ENCODE measurements at places on chromosomes 2 and 18.

- no peak overlapping the region for H3K4me3 ChIP-seq
- no peaks in the 10 kb centered on the region for H3K36me3 ChIP-seq
- H3K27ac ChIP-seq: no peak overlapping the region
- DNase-seq: no peak
Observed at GRCh38 chr2:160209516-160209856, 9.4 kb upstream of the ITGB6 start.

GRCh38 chr2:107412981-107413380 lies 413.7 kb upstream of the RGPD4 start:
- H3K36me3 ChIP-seq: no peaks in the 10 kb centered on the region
- DNase-seq: no peak
- no peaks in the 10 kb centered on the region for H3K27me3 ChIP-seq
- no peak overlapping the region for H3K27ac ChIP-seq
- H3K4me3 ChIP-seq: no peak overlapping the region

GRCh38 chr18:21739604-21740537 lies 721 bp upstream of the MIB1 start:
- peaks cover 4% of the 10 kb centered on the region for H3K36me3 ChIP-seq
- peak overlapping the region; percentile 93 for H3K4me3 ChIP-seq
- no peaks in the 10 kb centered on the region for H3K27me3 ChIP-seq
- no peak for DNase-seq

DNA sequence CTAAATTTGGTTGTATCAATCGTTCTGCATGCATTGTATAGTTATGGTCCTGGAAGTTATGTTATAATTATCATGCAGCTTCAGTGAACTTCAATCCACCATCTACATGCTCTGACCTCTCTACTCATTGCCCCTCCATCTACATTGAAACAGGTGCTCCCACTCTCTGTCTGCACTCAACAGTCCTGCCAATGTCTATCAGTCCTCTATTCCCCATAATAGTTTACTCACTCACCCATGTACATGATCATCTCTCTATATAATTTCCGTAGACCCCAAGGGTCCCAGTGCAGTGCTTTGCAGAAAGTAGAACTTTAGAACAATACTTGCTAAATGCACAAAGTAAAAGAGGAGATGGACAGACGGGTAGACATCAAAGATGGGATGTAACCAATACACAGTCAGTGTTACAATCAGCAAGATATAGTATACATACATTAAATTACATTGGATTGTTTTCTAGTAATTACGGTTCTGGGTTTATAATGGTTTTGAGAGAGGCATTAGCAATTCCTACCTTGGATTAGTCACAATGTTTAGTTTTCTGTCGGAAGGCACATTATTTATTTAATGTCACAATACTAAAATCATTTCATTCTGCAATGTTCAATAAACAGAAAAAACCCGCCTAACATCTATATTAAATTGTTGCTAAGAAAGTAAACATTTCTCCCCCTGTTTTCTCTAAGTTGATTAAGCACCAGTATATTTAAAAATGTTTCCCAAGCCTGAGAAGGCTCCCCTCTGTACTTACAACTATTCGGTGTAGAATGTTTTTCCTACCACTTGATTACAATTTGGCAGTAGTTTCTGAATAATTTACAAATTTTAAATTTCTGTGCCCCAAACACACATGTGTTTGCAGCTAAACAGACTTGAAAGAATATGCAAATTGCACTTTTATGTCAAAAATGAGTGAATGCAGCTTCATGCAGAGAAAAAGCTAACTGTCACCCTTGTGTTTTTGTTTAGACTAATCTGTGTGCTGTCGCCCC lies 94.4 kb upstream of the SIX2 start:
- no peak overlapping the region for H3K27ac ChIP-seq
- H3K36me3 ChIP-seq: no peaks in the 10 kb centered on the region
- H3K4me3 ChIP-seq: no peak overlapping the region
- H3K4me1 ChIP-seq: peaks cover 4% of the 10 kb centered on the region

GRCh38 chr18:65298422-65298821 lies 452.4 kb upstream of the CDH7 start:
- DNase-seq: no peak
- H3K27me3 ChIP-seq: no peaks in the 10 kb centered on the region
- H3K4me3 ChIP-seq: no peak overlapping the region
- H3K27ac ChIP-seq: no peak overlapping the region

GRCh38 chr2:39516347-39517101 lies 79.4 kb upstream of the MAP4K3 start:
- no peak for DNase-seq
- H3K36me3 ChIP-seq: peaks cover 7% of the 10 kb centered on the region
- H3K4me1 ChIP-seq: peaks cover 48% of the 10 kb centered on the region

DNA sequence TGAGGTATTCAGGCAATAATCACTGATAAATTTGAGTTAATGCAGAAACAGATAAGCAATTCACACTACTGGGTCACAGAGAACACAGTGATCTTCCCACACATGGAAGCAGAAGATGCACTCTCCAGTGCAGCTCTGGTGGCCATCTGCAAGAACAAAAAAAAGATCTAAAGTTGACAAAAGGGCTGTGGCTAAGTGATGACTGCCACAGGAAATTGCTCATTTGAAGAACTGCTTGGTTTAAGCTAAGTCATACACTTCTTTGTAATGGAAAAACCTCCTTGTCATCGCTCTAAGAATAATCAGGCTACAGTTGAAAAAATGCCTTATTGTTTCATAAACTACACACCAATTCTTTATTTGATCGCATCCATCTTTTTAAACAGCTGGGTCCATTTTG lies 115.1 kb downstream of the DTNB start:
- peak overlapping the region; percentile 3 for H3K4me3 ChIP-seq
- peaks cover 64% of the 10 kb centered on the region for H3K4me1 ChIP-seq
- H3K27me3 ChIP-seq: no peaks in the 10 kb centered on the region
- H3K36me3 ChIP-seq: peaks cover 8% of the 10 kb centered on the region
- peak overlapping the region; percentile 66 for H3K27ac ChIP-seq

DNA sequence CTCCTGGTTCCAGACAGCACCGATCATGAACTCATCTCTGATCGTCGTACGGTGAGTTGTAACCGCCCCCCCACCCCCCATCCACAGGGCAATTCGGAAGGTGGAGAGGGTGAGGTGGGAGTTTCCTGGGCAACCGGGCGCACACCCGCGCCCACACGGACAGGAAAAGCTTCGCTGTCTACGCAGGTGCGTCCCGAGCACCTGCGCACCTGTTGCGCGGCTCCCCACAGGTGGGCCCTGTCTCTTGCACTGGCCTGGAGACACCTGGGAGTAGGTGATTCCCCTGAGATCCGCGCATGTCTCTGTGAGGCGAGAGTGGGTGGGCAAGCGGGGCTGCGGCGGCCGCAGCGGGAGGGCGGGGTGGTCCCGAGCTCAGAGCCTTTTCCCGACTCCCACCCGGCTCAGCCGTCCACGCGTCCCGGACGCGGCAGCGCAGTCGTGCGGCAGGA lies 459 bp upstream of the ATP6V1C2 start:
- peak overlapping the region; percentile 45 for H3K4me3 ChIP-seq
- DNase-seq: no peak
- H3K27ac ChIP-seq: no peak overlapping the region
- no peaks in the 10 kb centered on the region for H3K36me3 ChIP-seq
- H3K4me1 ChIP-seq: peaks cover 6% of the 10 kb centered on the region
- peaks cover 51% of the 10 kb centered on the region for H3K27me3 ChIP-seq

DNA sequence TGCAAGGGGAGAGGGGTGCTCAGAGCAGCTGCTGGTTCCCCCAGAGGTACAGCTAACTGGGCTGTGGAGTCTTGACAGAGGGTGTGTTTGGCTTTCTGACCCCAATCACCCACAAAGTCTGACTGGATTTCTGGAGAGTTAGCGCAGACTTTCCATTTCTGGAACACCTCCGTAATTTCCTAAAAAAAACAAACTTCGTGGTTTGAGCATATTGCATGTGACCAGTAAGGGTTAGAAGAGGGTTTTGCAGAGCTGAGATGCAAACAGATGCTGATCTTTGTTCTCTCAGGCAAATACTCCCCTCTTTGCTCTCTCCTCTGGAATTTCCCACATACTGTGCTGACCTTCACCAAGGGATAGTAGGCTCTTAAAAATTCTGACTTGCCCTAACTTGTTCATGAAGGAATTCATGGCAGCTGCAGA lies 44.5 kb upstream of the TMEM247 start:
- H3K4me3 ChIP-seq: no peak overlapping the region
- no peak overlapping the region for H3K27ac ChIP-seq
- no peak for DNase-seq

DNA sequence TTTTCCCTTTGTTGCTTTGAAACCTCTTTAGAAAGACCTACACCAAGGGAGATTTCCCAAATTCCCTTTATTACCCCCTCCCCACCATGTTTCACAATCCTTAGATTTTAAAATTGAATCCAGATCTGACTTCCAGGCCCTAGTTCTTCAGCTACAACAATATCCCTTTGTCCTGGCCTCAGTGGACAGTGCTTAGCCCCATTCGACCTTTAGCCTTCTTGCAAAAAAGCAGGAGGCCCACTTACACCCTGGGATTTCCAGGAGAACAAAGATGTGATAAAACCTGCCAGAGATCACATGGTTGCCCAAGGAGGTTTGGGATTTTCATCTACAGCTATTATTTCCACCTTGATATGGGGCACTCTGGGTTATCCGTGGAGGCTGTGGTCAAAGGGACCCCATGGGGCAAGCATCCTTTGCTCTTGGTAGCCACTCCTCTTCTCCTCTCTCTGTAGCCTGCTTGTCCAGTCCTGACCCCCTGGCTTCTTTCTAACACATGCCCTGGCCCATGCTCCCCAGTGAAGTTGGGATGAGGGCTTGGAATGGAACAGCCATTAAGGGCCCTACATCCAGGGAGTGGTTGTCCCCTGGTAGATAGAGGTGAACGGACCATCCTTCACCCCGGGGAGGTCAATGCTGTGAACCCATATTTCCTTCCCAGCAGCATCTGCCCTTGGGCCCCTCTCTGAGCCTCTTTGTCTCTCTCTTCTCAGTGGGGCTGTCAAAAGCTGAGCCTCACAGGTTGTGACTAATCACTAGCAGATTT lies 267.4 kb downstream of the DYSF start:
- DNase-seq: no peak
- H3K4me1 ChIP-seq: no peaks in the 10 kb centered on the region
- no peak overlapping the region for H3K4me3 ChIP-seq
- H3K27ac ChIP-seq: no peak overlapping the region
- H3K27me3 ChIP-seq: peaks cover 3% of the 10 kb centered on the region

DNA sequence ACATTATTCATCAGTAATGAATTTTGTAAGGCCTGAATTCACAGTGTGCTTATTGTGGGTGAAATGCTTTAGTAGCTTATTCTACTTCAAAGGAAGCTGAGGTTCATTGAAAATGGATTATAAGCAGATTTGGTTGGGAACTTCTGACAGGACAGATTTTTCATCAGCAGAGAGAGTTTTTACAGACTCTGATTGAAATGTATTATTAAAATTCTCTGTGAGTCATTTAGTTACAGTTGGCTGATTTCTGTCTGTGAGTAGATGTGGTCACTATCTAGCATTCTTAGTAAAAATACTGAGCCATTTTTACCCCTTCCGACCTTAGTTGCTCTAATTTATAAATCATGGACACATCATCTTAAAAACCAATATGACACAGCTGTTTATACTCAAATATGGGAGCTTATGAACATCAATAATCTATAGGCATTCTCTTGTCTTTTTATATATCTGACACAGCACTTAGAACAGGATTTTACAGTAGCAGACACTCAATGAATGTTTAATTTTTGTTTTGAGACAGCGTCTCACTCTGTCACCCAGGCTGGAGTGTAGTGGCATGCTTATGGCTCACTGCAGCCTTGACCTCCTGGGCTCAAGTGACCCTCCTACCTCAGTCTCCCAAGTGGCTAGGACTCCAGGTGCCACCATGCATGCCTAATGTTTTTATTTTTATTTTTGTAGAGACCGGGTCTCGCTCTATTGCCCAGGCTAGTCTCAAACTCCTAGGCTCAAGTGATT lies 239.6 kb downstream of the BABAM2 start:
- no peak overlapping the region for H3K4me3 ChIP-seq
- H3K27me3 ChIP-seq: no peaks in the 10 kb centered on the region
- no peak overlapping the region for H3K27ac ChIP-seq
- no peak for DNase-seq

DNA sequence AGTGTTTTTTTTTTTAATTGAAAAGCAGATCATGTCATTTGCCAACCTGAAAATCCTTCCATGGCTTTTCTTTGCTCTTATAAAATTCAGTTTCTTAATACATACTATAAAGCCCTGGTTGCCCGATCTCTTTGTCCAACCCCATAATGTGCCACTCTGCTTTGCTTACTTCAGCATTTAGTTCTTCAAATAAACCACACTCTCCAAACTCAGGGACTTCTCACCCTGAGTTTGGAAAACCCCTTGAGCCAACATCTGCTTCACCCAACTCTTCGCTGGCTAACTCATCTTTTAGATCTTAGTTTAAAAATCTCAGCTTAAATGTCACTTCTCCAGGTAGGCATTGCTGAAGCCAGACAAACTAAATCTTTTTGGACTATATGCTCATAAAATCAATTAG lies 1.3 kb upstream of the STAT1 start:
- no peak overlapping the region for H3K4me3 ChIP-seq
- no peak for DNase-seq
- H3K27ac ChIP-seq: no peak overlapping the region
- peaks cover 45% of the 10 kb centered on the region for H3K4me1 ChIP-seq
- H3K36me3 ChIP-seq: peaks cover 15% of the 10 kb centered on the region

DNA sequence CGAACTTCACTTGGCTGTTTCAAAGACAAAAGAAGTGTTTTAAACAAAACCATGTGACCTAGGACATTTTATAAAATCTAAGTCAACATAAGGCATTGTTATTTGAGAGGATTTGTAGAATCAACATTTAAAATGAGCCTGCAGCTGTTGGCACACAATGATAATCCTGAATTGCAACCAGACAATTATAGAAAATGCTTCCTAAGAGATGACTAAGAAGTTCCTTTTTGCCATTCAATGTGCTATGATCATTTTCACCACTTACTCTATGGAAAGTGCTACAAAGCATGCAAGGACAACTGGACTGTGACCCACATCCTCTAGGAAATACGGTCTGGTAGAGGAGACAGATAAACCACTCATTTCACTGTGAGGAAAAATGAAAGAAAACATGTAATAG lies 246.4 kb downstream of the CDH20 start:
- peaks cover 49% of the 10 kb centered on the region for H3K27me3 ChIP-seq
- H3K4me3 ChIP-seq: no peak overlapping the region
- no peak for DNase-seq
- H3K4me1 ChIP-seq: peaks cover 9% of the 10 kb centered on the region

GRCh38 chr2:149789549-149789948 lies 202.0 kb upstream of the MMADHC start:
- H3K4me3 ChIP-seq: no peak overlapping the region
- H3K27ac ChIP-seq: no peak overlapping the region
- no peaks in the 10 kb centered on the region for H3K27me3 ChIP-seq
- H3K36me3 ChIP-seq: no peaks in the 10 kb centered on the region

GRCh38 chr2:113707106-113707505 lies 49.3 kb downstream of the SLC35F5 start:
- no peak overlapping the region for H3K27ac ChIP-seq
- H3K36me3 ChIP-seq: peaks cover 7% of the 10 kb centered on the region
- H3K27me3 ChIP-seq: no peaks in the 10 kb centered on the region
- peaks cover 6% of the 10 kb centered on the region for H3K4me1 ChIP-seq
- DNase-seq: no peak
- no peak overlapping the region for H3K4me3 ChIP-seq

DNA sequence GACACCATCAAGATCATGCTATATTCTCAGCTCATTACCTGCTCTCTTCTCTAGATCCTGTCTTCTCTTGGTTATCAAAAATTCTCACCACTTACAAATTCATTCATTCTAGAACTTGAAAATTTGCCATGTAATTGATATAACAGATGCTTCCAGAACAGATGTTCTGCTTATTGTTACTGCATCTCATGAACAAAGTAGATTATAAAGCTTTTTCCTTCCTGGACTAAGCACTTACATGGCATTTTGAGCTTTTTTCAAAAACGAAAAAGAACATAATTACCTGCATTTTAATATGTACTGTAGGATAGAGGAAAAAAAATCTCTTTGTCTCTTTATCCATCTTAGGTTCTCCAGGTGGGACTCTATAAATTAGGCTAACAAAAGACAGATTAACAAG lies 79.6 kb upstream of the CREB1 start:
- no peak overlapping the region for H3K27ac ChIP-seq
- H3K4me1 ChIP-seq: no peaks in the 10 kb centered on the region
- DNase-seq: no peak
- H3K27me3 ChIP-seq: no peaks in the 10 kb centered on the region
